ENCODE measurements at places on chromosomes 13 and 19.

DNA sequence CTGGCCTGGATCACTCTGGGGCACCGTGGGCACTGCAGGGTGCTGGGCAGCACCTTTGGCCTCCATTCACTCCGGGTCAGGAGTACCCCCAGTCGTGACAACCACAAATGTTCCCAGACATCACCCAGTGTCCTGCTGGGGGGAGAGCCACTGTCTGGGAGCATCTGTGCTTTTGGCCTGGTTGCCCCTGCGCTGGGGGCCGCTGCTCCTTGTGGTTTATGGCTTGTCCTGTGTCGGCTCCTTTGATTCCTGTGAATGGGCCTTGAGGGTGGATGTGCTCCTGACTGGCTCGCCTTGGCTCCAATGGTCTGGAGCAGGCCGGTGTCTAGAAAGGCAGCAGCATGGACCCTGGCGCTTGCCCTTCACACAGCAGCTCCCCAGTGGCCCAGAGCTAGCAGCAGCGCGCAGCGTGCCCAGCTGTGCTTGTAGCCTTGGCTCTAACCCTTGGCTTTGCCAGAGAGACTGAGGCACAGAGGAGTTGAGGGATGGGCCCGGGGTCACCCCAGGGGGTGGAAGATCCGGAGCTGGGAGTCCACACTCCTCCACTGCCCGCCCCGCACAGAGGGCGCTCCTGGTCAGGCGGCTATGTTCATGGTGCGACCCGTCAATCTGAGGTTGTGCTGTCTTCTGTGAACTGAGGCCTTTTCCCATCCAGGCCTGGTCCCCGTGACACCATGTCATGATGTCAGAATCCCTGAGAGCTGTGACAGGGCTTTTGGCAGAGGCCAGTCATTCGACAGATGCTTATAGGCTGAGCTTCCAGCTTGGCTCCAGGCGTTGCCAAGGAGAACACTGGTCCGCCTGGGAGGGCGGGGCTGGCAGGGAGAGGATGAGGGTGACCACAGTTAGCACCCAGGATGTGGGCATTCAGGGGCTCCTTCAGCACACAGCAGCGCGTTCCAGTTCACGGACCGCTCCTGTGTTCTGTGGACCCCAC is 4.1 kb downstream of the DAZAP1 start:
- peak overlapping the region; percentile 54 for H3K27ac ChIP-seq
- no peaks in the 10 kb centered on the region for H3K27me3 ChIP-seq
- H3K4me3 ChIP-seq = no peak overlapping the region
- peaks cover 37% of the 10 kb centered on the region for H3K4me1 ChIP-seq
- peaks cover 29% of the 10 kb centered on the region for H3K36me3 ChIP-seq
- peak; percentile 46 for DNase-seq

DNA sequence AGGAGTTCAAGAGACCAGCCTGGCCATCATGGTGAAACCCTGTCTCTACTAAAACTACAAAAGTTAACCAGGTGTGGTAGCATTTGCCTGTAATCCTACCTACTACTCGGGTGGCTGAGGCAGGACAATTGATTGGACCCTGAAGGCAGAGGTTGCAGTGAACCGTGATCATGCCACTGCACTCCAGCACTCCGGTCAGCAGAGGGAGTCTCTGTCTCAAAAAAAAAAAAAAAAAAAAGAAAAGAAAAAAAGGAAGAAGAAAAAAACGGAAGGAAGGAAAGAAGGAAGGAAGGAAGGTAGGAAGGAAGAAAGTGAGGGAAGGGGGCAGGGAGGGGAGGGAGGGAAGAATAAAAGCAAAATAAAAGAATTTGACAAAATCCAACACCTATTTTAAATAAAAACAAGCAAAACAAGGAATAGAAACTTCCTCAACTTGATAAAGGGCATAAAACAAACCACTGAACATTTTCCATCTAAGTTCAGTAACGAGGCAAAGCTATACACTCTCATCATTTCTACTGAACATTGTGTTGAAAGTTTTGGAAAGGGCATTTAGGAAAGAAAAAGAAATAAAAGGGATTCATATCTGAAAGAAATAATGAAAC is 411.6 kb upstream of the SLITRK5 start:
- H3K27me3 ChIP-seq = no peaks in the 10 kb centered on the region
- H3K27ac ChIP-seq = no peak overlapping the region
- DNase-seq = peak; percentile 6
- no peaks in the 10 kb centered on the region for H3K36me3 ChIP-seq
- H3K4me1 ChIP-seq = no peaks in the 10 kb centered on the region
- H3K4me3 ChIP-seq = no peak overlapping the region

GRCh38 chr19:23957660-23958281 is 43.1 kb downstream of the ZNF726 start:
- no peaks in the 10 kb centered on the region for H3K27me3 ChIP-seq
- no peaks in the 10 kb centered on the region for H3K4me1 ChIP-seq
- H3K27ac ChIP-seq = no peak overlapping the region
- DNase-seq = no peak
- no peaks in the 10 kb centered on the region for H3K36me3 ChIP-seq

DNA sequence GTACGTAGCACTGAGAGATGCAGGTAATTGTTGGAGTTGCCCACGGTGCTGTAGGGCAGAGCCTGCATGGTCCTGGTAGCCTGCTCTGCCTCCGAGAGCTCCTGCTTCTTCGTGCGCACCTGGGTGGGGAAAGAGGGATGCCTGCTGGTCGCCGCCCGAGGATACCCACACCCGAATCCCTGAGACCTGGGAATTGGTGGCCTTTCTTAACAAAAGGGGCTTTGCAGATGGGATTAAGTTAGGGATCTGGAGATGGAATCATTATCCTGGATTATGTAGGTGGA is 9.4 kb downstream of the C3 start:
- H3K36me3 ChIP-seq = no peaks in the 10 kb centered on the region
- H3K27ac ChIP-seq = no peak overlapping the region
- H3K27me3 ChIP-seq = peaks cover 4% of the 10 kb centered on the region
- no peak for DNase-seq

- no peaks in the 10 kb centered on the region for H3K4me1 ChIP-seq
- H3K4me3 ChIP-seq = no peak overlapping the region
- H3K27ac ChIP-seq = no peak overlapping the region
- no peaks in the 10 kb centered on the region for H3K36me3 ChIP-seq
- no peaks in the 10 kb centered on the region for H3K27me3 ChIP-seq
Measured at GRCh38 chr19:6668691-6669090, 1.3 kb downstream of the TNFSF14 start.

GRCh38 chr19:11737964-11738745 is 591 bp downstream of the ZNF823 start:
- H3K27ac ChIP-seq = peak overlapping the region; percentile 82
- H3K36me3 ChIP-seq = no peaks in the 10 kb centered on the region
- H3K4me3 ChIP-seq = peak overlapping the region; percentile 81
- H3K27me3 ChIP-seq = no peaks in the 10 kb centered on the region
- H3K4me1 ChIP-seq = peaks cover 18% of the 10 kb centered on the region

GRCh38 chr13:76735641-76736040 is 150.6 kb downstream of the KCTD12 start:
- DNase-seq = no peak
- H3K4me1 ChIP-seq = no peaks in the 10 kb centered on the region
- no peak overlapping the region for H3K27ac ChIP-seq

DNA sequence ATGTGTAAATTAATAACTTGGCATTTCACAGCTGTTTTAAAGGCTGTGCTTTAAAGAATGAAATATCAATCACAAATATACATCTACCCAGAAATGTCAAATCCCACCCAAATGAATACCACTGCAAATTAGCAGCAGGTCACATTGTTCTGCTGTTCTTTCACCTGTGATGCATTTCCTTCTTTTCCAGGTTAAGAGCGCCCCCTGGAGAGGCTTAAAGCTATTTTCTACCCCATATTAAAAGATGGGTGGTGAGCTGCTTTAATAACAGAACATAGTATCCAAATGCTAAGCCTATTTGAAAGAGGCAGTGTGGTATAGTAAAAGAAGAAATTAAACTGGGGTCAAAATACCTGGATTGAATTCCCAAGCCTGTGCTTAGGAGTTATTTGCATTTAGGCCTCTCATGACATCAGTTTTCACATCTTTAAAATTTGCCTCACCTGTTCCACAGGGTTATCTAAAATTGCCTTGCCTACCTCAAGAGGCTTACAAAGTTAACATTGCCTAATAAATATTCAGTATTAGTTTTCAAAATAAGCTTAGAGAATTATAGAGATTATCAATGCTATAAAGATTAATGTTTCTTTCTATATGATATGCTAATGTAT is 396.9 kb upstream of the SLITRK5 start:
- H3K27me3 ChIP-seq = no peaks in the 10 kb centered on the region
- DNase-seq = peak; percentile 60
- no peak overlapping the region for H3K27ac ChIP-seq
- H3K36me3 ChIP-seq = no peaks in the 10 kb centered on the region
- no peak overlapping the region for H3K4me3 ChIP-seq
- H3K4me1 ChIP-seq = no peaks in the 10 kb centered on the region

DNA sequence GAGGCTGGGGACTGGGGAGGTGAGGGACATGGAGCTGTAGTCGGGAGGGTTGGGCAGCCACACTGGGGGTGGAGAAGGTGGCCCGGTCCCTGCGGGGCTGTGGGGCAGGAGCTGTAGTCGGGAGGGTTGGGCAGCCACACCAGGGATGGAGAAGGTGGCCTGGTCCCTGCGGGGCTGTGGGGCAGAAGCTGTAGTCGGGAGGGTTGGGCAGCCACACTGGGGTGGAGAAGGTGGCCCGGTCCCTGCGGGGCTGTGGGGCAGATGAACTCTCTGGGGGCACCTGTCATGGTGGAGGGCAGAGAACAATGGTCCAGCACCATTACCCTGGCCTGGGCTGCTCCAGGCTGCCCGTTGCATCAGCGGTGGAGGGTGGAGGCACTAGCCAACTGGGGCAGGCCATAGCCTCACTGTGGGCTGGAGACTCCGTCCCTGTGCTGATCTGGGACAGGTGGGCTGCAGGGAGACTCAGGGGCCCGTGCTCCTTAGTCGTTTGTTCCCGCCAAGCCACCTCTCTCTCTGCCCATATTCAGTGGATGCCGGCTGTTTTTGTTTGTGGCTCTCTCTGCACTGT is 51.4 kb downstream of the ATP11A start:
- no peaks in the 10 kb centered on the region for H3K27me3 ChIP-seq
- H3K27ac ChIP-seq = no peak overlapping the region
- H3K4me1 ChIP-seq = peaks cover 10% of the 10 kb centered on the region
- no peak overlapping the region for H3K4me3 ChIP-seq
- no peaks in the 10 kb centered on the region for H3K36me3 ChIP-seq

- DNase-seq = peak; percentile 29
- H3K27me3 ChIP-seq = peaks cover 14% of the 10 kb centered on the region
- H3K27ac ChIP-seq = no peak overlapping the region
- peaks cover 11% of the 10 kb centered on the region for H3K4me1 ChIP-seq
- H3K36me3 ChIP-seq = no peaks in the 10 kb centered on the region
- no peak overlapping the region for H3K4me3 ChIP-seq
Measured at GRCh38 chr13:24741016-24741662, 22.8 kb upstream of the RNF17 start.

GRCh38 chr13:73303851-73304250 is 245.0 kb downstream of the KLF5 start:
- no peaks in the 10 kb centered on the region for H3K27me3 ChIP-seq
- no peak overlapping the region for H3K4me3 ChIP-seq
- H3K36me3 ChIP-seq = no peaks in the 10 kb centered on the region
- H3K4me1 ChIP-seq = no peaks in the 10 kb centered on the region
- no peak overlapping the region for H3K27ac ChIP-seq

DNA sequence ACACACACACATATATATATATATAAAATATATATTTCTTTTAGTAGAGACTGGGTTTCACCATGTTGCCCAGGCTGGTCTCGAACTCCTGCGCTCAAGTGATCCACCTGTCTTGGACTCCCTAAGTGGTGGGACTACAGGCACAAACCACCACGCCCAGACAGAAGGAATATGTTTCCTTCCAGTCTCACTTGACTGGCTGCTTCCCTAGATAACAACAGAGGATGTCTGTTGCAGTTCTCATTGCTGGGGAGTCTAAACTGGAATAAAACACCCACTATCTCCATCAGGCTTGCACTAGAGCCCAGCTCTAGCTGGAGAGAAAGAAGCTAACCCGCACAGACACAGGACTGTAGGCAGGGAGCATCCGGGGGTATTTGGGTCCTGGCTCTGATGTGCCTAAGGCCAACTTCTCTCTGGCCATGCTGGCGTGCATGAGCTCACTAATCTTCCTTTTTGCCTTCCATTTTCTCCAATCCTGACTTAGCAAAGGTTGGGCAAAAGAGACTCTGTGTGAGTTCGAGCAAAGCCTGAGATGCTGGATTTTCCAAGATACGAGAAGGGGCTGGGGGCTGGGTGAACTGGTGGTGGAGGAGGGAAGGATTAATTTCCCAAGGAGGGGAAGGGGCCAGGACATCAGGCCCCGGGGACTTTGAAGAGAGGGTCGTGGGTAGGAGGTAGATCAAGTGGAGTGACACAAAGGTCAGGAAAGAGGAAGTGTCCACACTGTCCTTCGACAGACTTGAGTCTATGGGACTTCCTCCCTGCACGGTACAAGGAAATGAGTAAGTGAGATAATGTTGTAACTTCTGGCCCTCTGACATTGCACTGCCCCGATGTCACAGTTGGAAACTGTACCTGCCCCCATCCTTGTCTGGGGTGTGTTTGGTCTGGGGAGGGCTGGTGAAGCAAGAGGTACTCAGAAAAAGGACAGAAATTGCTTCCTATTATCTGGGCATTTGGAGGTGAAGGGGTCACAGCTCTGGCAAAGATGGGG is 22.5 kb upstream of the ALOX5AP start:
- H3K27ac ChIP-seq = no peak overlapping the region
- H3K36me3 ChIP-seq = no peaks in the 10 kb centered on the region
- no peak overlapping the region for H3K4me3 ChIP-seq
- DNase-seq = no peak
- no peaks in the 10 kb centered on the region for H3K27me3 ChIP-seq

- H3K4me1 ChIP-seq = no peaks in the 10 kb centered on the region
- H3K27ac ChIP-seq = no peak overlapping the region
- no peaks in the 10 kb centered on the region for H3K36me3 ChIP-seq
- no peaks in the 10 kb centered on the region for H3K27me3 ChIP-seq
- no peak overlapping the region for H3K4me3 ChIP-seq
Measured at GRCh38 chr19:39818626-39819097, 15.3 kb downstream of the DYRK1B start.

- H3K4me1 ChIP-seq = peaks cover 11% of the 10 kb centered on the region
- DNase-seq = peak; percentile 54
- no peaks in the 10 kb centered on the region for H3K27me3 ChIP-seq
Measured at GRCh38 chr19:18322318-18322758, 538 bp downstream of the LSM4 start.

DNA sequence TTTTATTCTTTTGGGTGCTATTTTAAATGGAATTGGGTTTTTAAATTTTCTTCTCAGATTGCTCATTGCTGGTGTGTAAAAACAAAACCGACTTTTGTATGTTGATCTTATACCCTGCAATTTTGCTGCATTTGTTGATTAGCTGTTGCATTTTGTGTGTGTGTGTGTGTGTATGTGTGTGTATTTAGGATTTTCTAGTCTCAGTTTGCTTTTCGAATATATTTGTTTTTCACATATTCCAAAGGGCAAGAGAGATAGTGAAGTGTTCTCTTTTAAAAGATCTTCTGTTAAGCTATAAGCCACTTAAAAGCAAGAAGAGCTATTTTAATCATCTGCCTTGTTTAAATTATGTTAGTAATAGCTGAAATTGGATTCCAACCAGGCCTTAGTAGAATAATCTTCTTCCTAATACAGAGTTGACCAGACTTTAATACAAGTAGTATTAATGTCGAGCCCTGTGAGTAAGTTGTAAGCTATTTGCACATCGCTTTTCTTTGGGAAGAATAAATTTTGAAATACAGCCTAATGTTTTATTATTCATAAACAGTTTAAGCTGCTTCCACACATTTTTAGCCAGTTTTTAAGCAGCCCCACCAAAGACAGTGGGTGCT is 57.4 kb downstream of the TM9SF2 start:
- no peak overlapping the region for H3K27ac ChIP-seq
- no peaks in the 10 kb centered on the region for H3K27me3 ChIP-seq
- H3K36me3 ChIP-seq = peaks cover 15% of the 10 kb centered on the region
- H3K4me3 ChIP-seq = no peak overlapping the region
- DNase-seq = no peak
